ENCODE measurements at places on chromosomes 5 and 9. TPM values are rescaled to one million over a fixed set of nuclear protein-coding genes. Genes with fewer than 3 reads are reported as not detected.
A peak's percentile ranks its signal among the peaks of the same experiment; 100 is the strongest.

DNA sequence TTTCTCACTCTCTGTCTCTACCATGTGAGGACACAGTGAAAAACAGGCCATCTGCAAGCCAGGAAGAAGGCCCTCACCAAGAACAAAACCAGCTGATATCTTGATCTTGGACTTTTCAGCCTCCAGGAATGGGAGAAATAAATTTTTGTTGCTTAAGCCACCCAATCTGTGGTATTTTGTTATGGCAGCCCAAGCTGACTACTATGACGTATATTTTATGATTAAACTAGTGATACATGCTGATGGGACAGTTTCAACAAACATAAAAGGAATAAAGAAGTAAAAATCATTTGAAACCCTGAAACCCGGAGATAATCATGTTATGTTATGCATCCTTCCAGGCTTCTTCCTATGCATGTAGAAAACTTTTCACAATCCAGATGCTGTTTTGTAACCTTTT, 71.5 kb upstream of the ERBIN start:
- DNase-seq: no peak

DNA sequence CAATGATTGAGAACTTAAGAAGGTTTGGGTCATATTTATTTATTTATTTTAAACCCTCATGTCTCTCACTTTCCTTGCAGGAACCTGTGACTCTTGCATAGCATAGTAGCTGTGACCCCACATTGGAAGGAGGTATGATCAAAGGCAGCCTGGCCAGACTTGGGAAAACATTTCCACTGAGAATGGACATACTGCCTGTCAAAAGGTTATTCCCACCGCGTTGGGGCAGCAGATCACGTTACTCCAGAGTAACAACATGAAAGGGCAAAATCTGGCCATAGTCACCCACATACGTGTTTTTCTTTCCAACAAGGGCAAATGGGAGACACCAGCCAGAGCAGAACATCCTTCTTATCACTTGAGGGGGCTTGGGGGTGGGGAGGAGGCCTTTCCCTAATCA, 95.7 kb downstream of the ARL15 start:
- no peak for DNase-seq

DNA sequence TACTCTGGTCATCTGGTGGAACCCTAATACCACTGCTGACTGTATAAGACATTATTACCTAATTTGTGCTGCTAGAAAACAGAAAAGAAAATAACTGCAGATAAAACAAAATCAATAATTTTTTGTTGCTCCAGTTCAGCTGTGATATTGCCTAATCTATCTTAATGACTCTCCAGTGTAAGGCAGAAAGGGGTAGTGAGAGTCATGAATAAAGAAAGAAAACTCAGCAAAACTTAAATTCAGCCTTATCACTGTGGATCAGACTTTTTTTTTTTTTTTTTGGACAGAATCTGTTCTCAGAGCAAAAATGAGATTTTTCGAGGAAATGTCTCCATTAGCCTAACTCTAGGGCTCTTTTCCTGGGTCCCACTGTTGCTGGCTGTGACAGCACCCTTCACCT, 1.1 kb upstream of the DOCK2 start:
- no peak for DNase-seq

GRCh38 chr5:137141779-137142178, 357.3 kb downstream of the SPOCK1 start:
- DNase-seq: no peak

The BARX1 gene
- 20.2 TPM for total RNA-seq

The SPATA31D4 gene
- not detected for total RNA-seq

The FOXI1 gene
- not detected for total RNA-seq

- no peak for DNase-seq
Measured at GRCh38 chr5:168042284-168043068, 249.0 kb upstream of the WWC1 start.

DNA sequence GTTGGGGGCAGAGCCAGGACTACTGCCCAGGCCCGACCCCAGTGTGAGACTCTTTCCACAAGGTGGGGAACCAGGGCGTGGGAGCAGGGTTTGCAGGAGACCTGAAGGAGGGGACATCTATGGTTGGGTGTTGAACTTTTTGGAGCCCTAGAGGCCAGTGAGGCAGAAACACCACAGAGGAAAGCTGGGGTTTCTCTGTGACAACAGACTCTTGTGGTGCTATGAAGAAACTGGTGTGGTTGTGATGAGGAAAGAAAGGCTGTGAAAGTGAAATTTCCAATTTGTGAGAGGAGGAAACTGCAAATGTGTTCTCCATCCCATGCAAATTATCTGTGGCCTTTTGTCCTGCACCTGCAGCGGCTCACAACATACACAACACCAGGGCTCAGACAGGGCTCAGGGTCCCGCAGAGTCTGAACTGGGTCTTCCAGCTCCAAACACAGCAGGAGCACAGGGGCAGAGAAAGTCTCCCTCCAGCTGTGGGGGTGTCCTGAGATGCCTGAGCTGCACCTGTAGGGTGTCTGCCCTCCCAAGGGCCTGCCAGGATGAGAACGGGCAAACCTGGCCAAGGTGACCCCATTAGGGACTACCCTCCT, 51.4 kb upstream of the GRHPR start:
- DNase-seq: no peak

The CBY3 gene
- total RNA-seq: not detected

The TMEFF1 gene
- 2.4 TPM for total RNA-seq

DNA sequence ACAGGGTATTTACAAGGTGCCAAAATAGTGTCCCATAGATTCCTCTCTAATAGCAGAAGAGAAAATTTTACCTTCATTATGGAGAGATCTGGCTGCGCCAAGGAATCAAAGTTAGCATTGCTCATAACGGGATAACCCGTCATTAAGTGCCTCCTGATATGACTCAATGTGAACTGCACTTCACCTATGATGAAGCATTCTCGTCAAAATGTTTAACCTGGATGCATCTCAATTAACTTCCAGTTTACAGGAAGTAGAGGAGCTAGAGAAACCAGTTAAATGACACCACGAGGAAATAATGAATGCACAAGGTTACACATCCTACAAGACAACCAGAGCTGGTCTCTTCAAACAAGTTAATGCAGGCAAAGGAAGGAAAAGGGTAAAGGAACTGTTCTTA, 17.2 kb downstream of the FBXW11 start:
- no peak for DNase-seq

DNA sequence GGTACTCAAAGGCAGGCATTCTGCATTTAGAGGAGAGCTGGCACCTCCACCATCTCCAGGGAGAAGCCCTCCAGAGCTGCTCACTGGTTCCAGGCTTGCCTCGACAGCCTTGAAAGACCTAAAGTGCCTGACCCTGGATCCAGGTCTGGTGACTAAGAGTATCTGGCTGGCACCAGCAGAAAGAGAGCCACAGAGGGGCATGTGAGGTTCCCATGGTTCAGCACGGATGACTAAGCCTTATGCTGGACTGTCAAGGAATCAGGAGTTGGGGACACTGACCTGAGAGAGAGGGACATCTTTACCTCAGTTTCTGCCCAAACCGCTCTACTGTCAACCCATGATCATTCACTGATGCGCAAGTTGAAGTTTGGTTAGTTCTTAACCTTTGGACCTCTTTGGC, 3.0 kb downstream of the ACTL7A start:
- no peak for DNase-seq

The PCA3 gene
- total RNA-seq: not detected

GRCh38 chr5:25190521-25191000, 545.8 kb upstream of the CDH10 start:
- no peak for DNase-seq

- no peak for DNase-seq
Measured at GRCh38 chr9:105881021-105881420, 186.7 kb downstream of the TMEM38B start.

The TMEM174 gene
- total RNA-seq: not detected

The CCDC183 gene
- 1.7 TPM for total RNA-seq

The SLC6A3 gene
- total RNA-seq: 1.2 TPM

- DNase-seq: no peak
Measured at GRCh38 chr9:102101723-102102122, 363.3 kb upstream of the GRIN3A start.

- peak; percentile 57 for DNase-seq
Measured at GRCh38 chr5:68433923-68434879, 218.6 kb downstream of the PIK3R1 start.

DNA sequence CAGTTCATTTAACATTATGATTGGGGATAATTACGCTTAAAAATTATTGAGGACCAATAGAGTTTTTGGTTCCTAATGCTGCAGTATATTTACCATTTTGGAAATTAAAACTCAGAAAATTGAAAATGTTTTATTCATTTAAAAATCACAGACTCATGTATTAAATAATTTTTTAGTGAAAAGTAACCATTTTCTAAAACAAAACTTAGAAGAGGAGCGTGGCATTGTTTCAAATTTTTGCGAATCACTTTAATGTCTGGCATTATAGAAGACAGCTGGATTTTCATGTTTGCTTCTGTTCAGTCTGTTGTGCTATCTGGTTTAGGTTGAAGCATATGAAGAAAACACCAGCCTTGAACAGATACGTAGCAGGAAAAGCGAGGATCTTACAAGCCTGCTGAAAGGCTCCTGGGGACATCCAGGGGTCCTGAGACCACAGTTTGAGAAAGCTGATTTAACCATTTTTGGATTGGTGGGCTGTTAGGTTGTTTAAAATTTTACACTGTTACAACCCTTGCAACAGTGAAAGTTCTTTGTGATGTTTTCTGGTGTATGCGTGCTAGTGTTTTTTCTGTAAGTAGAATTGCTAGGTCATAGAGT, 1.6 kb downstream of the ZFYVE16 start:
- DNase-seq: no peak

GRCh38 chr5:167968837-167969236, 322.6 kb upstream of the WWC1 start:
- DNase-seq: no peak

The CCL27 gene
- not detected for total RNA-seq

DNA sequence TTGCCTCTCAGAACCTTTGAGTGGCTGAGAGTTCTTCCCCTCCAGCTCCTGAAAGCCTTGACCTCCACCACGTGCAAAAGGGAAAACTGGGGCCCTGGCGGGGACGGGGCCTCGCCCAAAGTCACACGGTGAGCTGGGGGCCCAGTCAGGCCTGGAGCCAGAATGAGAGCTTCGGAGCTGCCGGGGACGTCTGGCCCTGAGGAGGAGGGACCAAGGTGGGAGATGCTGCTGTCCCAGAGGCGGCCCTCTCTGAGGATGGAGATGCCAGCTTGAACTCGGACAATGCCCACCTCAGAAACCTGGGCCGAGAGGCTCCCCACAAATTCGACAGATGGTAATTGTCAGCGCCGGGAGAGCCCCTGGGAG, 643 bp downstream of the AK8 start:
- DNase-seq: no peak

GRCh38 chr5:158256096-158256495, 397.2 kb upstream of the CLINT1 start:
- no peak for DNase-seq

- DNase-seq: no peak
Measured at GRCh38 chr9:72589667-72590521, 68.5 kb downstream of the TMC1 start.

DNA sequence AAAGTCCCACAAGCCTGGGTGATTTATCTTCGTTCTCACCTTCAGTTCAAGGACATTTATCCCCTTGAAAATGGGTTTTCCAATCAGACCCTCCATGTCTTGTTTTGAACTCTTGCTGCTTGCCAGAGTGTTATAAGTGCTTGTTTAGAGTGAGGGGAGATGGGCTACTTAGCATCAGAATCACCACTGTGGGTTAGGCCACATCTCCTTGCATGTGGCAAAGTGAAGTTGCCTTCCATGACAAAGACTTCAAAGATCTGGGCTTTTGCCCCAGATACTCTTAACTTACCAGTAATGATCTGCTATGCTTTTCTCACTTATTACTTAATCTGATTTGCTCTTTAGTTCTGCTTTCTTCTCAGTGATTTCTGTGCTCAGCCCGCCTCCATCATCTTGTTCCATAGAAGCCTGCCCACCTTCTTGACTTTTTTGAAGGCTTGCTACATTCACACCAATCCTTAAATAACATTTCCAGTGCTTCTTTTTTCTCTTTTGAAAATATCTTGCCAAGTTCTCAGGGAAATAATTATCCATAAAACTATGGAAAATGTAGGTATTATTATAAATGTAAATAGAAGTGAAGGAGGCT, 39.0 kb downstream of the GPR21 start:
- DNase-seq: no peak

GRCh38 chr9:135801070-135801469, 99.1 kb downstream of the KCNT1 start:
- DNase-seq: no peak

DNA sequence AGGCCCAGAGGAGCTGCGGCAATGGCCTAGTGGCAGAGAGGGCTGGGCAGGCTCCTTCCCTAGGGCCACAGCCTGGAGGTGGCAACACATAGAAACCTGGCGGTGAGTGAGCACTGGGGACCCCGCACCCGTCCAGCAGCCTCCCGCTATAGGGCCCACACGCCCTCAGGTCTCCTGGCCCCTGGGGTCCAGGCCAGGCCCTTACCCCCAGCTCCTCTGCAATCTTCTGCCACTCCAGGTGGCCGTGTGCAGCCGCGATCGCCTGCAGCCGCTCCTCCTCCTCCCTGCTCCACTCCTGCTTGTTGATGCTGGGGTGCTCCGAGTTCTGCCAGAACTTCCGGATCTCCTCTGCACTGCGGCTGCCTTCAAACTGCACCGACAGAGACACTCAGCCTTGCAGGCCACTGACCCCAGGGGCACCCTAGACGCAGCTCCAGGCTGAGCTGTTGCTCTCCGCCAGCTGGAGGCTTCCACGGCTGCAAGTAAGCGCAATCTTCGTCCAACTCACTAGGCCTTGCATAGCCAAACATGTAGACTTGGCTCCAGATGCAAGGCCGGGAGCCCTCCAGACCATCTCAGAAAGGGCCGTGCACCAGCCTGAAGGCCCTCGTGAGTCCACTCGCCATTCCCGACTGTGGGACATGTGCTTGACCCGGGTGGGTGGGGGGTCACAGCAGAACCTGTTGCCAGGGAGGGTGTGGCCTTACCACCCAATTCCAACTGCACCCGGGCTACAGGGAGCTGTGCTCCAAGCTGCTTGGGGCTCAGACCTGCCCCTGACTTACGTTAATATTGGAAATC, 8.0 kb downstream of the SNAPC4 start:
- no peak for DNase-seq

DNA sequence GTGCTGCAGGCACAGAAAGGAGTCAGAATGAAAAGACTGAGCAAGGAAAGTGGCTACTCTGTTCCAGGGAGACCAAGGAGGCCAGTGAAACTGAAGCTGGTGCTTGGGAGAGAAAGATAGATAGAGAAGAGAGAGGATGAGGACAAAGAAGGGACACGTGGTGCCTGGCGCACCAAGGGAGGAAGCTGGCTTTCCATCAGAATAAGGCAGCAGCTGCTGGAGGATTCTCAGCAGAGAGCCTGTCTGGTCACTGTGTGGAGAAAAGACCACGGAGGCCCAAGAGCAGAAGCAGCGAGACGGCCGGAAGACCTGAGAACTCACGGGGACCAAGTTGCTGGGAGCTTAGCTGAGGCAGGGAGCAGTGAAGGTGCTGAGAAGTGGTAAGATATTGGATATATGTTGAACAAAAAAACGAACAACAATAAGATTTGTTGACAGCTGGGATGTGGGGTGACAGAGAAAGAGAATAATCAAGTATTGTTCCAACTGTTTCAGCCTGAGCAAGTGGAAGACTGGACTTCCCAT, 116.1 kb downstream of the SEMA5A start:
- DNase-seq: no peak

DNA sequence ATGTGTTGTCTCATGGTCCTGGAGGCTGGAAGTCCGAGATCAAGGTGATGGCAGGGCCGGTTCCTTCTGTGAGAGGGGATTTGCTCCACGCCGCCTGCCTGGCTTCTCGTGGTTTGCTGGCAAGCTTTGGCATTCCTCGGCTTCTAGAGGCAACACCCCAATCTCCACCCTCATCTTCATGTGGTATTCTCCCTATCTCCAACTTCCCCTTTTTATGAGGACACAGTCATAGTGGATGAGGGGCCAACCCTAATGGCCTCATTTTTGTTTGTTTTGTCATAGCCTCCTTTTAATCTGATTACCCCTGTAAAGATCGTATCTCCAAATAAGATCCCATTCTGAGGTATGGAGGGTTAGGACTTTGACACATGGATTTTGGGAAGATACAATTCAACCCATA, 41.7 kb upstream of the CLK4 start:
- DNase-seq: no peak

Data from omental fat pad (tissue), 4 donors.